NCI-H1092 treated with DMSO at 0.1 percent for 48 hours (cell line): ENCODE measurements at places on chromosomes 3 and 15.

DNA sequence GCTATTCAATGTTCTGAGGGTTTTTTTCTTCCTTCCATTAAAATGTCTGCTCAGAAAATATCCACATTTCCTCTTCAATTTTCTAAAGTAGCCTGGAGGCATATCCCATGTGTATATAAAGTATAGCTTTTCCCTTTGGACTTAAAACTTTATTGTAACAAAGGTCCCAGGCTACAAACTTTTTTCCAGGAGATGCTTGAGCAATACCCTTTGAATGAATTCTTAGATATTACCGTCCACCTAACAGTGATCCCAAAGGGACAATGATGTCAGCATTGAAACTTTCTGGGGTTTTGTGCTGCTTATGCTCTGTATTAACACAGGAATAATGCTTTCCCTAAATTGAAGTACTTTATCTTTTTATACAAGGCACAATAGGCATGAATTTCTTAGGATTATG lies 525.2 kb downstream of the CADM2 start:
- no peak for DNase-seq

- no peak for DNase-seq
Measured at GRCh38 chr15:89329329-89330084, 5.1 kb downstream of the POLG start.

- DNase-seq: no peak
Measured at GRCh38 chr15:73078722-73079121, 26.5 kb downstream of the NEO1 start.

DNA sequence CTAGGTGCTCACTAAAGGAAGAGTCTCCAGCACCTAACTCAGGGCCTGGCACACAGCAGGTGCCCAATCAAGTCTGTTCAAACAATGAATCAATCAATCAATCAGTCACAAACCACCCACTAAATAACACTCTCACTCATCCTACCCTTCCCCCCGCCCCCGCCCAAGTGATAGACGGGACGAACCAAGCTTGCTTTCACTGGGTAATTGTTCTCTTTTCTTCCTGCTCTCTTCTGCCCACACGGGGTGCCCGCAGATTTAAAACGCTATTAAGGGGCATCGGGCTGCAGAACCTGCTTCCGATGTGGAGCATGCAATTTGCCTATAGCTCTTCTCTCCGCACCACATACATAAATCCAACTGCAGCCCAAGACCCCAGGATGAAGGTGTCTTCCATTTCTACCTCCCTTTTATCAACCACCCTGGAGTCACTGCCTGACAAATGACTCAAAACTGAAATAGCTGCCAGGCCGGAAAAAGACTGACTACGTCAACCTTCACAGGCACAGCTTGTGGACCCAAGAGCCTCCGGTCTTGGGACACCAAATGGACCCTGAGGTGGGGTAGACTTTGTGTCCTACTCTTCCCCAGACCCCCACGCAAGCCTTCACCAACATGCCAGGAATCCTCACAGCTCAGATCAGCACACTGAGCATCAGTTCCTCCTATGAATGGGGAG lies 1.7 kb downstream of the KLHL25 start:
- DNase-seq: no peak

DNA sequence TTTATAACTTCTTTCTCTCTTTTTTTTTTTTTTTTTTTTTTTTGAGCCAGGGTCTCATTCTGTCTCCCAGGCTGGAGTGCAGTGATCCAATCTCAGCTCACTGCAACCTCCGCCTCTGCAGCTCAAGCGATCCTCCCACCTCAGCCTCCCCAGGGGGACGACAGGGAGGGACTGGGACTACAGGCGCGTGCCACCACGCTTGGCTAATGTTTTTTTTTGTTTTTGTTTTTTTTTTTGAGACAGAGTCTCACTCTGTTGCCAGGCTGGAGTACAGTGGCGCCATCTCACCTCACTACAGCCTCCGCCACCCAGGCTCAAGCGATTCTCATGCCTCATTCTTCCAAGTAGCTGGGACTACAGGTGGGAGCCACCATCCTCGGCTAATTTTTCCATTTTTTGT lies 17.7 kb upstream of the PRKCI start:
- DNase-seq: no peak

DNA sequence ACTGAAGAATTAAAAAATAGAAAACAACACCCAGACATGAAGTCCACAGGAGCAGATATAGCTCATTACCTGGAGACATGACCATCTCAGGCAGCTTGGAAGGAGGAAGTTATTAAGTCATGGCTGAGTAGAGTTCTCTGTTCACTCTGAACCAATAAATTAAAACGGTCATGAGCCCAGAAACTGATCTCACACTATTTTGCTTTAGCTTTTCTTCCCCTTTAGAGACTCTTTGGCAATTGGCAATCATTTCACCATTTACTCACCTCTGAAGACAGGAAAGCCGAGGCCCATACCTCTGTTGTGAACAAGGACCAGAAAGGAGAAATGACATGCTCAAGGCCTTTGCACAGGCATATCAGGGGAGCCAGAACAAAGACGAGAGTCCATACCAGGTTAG lies 26.6 kb downstream of the CLDN18 start:
- no peak for DNase-seq

GRCh38 chr3:188266562-188267274 lies 112.8 kb downstream of the LPP start:
- no peak for DNase-seq

DNA sequence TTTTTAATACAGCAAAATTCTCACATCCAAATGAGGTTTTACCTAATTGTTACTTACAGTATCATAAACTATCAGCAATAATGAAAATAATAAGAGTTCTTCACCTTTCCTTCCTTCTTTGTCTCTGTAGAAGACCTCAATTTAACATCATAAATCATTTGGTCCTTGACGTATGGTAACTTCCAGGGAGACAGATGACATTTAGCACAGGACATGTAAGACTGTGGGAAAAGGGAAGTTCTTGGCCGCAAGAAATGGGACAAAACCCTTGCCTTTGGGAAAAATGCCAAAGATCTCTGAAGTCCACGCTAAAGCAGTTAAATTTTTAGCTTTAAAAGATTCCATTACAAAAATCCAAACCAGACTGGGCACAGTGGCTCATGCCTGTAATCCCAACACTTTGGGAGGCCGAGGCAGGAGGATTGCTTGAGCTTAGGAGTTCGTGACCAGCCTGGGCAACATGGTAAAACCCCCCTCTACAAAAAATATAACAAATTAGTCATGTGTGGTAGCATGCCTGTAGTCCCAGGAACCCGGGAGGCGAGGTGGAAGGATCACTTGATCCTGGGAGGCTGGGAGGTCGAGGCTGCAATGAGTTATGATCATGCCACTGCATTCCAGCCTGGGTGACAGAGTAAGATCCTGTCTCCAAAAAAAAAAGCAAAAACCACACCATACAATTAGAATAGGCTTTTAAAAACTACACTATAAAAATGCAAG lies 8.8 kb downstream of the PTPN9 start:
- no peak for DNase-seq

- DNase-seq: no peak
Measured at GRCh38 chr3:8658306-8659212, 14.0 kb upstream of the SSUH2 start.

- DNase-seq: no peak
Measured at GRCh38 chr3:30615615-30616346, 9.4 kb downstream of the TGFBR2 start.

GRCh38 chr3:152236716-152237115 lies 32.0 kb upstream of the MBNL1 start:
- DNase-seq: no peak

DNA sequence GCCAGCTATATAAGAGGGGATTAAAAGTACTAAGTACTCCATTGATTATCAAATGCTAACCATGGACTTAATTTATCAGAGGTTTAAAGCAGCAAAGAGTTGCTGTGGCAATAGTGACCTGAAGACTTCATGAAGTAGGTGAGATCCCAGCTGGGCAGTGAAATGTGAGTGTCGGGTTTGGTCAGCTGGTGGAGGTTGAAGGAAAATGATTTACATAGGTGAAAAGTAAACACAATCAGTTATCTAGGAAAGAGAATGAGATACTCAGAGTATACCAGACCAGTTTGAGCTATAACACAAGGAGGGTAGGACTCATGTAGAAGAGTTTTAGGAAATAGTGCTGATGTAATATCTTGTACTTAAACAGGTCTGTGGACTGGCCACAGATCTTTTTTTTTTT lies 16.5 kb upstream of the FBXO22 start:
- DNase-seq: no peak

GRCh38 chr3:113165841-113166240 lies 45.5 kb upstream of the BOC start:
- DNase-seq: no peak

DNA sequence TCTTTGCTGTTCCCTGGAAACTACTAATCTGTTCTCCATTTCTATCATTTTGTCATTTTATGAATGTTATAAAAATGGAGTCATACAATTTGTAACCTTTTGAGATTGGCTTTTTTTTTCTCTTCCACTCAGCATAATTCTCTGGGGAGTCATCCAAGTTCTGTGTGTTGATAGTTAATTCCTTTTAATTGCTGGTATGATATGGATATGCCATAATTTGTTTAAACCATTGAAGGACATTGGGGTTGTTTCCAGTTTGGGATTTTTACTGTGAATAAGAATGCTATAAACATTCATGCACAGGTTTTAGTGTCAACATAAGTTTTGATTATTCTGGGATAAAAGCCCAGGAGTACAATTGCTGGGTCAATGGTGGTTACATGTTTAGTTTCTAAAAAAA lies 279.4 kb downstream of the WNT5A start:
- peak; percentile 1 for DNase-seq

- no peak for DNase-seq
Measured at GRCh38 chr15:34890424-34890823, 79.1 kb downstream of the AQR start.

GRCh38 chr3:45693941-45694521 lies 4.8 kb downstream of the SACM1L start:
- no peak for DNase-seq

DNA sequence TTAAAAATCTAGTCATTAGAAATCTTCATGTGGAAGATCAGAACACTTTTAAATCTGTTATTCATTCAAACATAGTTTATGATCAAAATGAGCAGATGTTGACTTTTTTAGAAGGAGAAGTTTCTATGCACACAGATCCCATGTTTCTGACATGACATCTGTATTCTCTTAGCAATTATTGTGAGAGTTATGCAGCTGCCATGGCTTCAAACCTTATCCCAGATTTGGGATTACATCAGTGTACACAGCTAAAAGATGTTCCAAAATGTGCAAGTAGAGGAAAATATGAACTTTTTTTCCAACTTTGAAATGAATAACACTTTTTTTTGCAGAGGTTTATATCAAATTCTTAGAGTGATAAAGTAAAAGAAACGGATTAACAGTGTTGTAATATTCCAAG lies 1166.9 kb downstream of the ZPLD1 start:
- DNase-seq: no peak

DNA sequence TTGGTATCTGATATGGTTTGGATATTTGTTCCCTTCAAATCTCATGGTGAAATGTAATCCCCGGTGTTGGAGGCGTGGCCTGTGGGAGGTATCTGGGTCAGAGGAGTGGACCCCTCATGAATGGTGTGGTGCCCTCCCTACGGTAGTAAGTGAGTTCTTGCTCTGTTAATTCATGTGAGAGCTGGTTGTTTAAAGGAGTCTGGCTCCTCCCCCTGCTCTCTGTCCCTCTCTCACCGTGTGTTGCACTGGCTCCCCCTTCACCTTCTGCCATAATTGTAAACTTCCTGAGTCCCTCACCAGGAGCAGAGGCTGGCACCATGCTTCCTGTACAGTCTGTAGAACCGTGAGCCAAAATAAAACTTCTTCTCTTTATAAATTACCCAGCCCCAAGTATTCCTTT lies 246.9 kb upstream of the AGTR1 start:
- no peak for DNase-seq

GRCh38 chr15:70556779-70557178 lies 206.6 kb downstream of the UACA start:
- DNase-seq: no peak

DNA sequence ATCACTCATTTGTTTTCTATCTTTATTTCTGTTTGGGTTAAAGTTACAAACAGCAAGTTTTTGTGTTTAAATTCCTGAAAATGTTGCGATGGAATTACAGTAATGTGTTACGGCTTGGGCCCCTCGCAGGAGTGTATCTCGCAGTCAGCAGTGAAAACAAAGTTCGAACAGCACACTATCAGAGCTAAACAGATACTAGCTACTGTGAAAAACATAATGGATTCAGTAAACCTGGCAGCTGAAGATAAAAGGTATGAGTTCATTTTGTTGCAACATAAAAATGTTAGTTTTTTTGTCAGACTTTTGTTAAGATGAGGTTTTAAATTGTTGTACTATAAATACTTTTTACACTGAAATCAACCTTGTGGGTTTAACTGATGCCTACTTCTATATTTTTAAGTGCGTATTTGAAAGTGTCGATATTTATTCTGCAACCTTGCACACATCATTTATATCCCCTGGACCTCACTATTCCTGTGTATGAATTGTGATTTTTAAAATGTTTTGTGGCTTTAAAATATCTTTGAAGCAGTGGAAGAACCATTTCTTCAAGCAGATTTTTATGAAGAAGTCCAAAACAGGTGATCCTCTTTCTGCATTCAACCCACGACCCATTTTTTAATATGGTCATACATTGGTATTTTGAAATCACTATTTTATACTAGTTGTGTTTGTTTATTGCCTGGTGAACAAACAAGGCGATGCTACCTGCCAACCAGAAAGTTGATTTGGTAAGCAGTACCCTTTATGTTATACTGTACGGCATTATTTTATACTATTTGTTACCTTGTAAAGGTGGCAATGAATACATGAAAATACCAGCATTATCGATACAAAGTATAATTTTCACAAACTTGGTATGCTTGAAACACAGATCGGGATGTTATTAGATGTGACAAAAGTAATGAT lies 27.8 kb downstream of the MFN1 start:
- no peak for DNase-seq

DNA sequence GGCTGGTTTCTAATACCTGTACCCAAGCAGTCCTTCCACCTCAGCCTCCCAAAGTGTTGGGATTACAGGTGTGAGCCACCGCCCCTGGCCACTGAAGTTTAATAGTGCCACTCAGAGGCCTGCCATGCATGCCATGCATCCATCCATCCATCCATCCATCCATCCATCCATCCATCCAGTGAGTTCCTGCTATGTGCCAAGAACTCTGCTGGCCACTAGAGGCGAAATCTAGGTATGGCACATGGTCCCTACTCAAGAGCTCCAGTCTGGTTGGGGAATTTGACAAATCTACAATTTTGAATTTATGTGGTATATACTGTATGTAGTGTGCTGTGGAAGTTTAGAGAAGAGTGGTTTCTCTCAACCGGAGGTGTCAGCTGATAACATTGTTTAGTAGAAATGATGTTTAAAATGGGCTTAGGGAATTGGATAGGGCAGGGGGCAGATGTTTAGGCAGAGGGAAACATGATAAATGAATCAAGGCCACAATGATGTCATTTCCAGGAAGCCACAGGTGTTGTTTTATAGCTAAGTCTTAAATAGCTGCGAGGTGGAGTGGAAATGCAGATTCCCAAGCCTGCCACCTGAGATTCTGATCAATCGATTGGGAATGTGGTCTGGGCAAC lies 384.4 kb upstream of the C2CD4B start:
- DNase-seq: peak; percentile 12

DNA sequence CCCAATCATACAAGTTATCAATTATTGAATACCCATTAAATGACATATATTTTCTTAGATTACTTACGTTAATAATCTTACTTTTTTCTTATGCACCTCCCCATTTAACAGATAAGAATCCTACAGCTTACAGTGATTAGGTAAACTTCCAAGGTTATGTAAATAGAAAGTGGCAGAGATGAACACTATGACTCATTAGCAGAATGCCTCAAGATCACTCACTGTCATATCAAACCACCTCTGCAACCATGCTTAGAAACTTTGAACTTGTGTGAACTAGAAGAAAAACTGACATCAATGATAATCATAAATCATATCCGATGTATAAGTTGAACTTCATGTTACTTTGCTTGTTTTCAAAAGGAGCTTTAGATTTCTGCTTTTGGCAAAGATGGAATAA lies 911.6 kb upstream of the ARPP21 start:
- no peak for DNase-seq
